NAMALWA (cell line): ENCODE measurements at places on chromosomes 4 and X.

- no peak for DNase-seq
Observed at GRCh38 chr4:181200076-181200475, 1043.1 kb upstream of the TENM3 start.

DNA sequence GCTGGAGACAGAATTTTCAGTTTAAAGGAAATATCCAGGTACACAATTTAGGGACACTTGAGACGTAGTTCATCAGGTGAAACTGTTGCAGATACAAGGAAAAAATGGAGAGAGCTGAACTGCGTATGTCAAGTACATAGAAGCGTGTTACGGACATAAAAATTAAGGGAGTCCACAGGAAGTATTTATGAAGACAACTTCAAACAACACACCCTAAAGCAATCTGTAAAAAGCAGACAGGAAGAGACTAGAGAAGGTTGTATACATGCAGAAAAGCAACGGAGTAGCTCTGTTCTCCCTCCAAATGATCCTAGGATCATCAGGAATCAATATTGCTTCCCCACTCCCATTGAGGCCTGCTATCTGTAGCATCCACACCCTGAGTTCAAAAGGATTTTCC is 5.8 kb downstream of the CASK start:
- no peak for DNase-seq

DNA sequence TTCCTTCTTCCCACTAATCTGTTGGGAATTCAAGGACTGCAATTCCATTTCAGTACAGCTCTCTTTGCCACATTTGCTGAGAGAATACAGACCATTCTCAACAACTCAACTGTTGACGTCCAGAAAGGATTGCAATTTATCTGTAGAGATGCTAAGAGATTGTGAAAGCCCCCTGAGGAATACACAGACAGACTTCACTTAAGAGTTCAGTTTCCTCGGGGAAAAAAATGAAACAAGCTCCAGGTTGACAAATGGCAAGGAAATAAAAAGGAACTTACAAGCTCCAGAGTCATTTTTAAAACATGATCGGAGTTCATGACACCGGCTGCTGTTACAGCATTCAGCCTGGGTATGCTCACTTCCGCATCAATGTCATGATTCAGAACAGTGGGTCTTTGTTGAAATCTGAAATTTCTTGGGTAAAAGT is 13.8 kb downstream of the TLR10 start:
- no peak for DNase-seq

- DNase-seq = no peak
Observed at GRCh38 chr4:41009411-41009810, 204.9 kb downstream of the APBB2 start.

- DNase-seq = no peak
Observed at GRCh38 chr4:48844843-48845242, 14.0 kb downstream of the OCIAD1 start.

DNA sequence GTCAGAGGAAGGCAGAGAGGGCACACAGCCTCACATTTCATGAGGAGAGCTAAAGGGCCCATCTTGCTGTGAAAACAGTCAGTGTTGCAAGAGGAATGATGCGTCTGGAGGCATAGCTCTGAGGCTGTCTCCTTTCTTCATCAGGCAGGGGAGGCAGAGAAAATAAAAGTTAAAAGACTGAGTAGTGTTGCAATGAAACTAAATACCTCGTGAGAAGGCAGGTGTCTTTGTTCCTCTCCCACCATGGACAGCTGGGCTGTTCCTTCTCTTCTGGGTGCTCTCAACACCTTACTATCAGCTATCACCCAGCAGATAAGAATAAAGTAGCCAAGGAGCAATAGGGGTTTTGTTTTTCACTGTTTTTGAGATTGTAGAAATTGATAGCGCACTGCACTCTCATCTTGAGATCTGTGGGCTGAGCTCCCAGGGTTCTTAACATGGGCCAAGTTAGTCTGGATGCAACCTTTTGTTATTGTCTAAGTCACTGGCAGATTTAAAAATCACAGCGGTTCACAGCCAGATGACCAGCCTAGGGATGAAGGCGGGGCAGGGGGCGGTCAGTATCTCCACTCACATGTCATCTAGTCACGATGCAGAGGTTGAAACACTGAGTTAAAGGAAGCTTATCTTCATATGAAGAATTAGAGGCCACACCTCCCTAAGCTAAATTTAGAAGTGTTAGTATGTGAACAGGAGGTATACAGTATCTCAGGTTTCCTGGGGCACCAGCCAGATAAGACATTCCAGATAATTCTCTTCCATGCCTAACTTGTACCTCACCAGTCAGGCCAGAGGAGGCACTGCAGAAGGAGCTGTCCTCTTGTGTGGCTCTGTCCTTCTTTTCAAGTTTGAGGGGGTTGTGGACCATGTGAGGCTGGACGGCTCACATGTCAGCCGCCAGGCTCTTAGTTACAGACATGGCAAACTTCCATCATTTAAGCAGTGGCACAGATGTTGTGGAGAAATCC is 36.9 kb downstream of the PARM1 start:
- no peak for DNase-seq

GRCh38 chr4:24742773-24743172 is 52.6 kb upstream of the SOD3 start:
- no peak for DNase-seq

- no peak for DNase-seq
Observed at GRCh38 chr4:146061610-146062334, 113.7 kb upstream of the LSM6 start.

GRCh38 chrX:124530803-124531202 is 184.4 kb downstream of the SH2D1A start:
- DNase-seq = no peak

DNA sequence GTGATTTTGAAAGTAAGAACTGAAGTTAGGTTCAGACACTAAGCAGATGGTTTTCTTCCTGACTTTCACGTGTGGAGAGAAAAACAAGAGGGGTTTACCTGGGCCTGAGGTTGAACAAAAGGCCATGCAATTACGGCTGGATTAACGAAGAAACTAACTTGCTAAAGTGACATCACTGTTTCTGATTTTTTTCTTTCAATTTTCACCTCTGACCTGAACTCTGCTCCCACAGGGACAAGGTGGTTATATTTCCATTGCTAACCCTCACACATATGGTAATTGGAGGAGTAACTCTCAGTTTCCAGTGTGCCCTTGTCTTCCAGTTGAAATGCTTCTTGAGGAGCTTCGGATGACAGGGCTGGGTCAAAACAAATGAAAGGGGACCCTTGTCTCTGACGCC is 38.0 kb downstream of the MSN start:
- no peak for DNase-seq

DNA sequence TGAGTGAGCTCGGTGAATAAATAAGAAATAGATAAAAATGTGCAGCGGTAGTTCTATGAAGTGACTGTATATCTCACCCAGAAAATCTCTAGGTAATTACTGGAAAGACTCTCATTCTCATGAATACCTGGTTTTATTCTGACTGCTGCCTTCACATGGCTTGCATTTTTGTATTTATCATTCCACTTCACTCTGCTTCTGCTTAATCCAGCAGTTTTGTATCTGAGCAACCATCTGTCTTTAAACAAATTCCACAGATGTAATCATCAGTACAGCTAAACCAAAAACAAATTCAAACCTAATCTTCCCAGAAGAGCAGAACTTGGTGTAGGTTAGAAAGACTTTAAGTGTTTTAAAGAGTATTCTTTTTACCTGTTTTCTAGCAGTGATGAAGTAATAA is 11.2 kb upstream of the ALB start:
- no peak for DNase-seq

DNA sequence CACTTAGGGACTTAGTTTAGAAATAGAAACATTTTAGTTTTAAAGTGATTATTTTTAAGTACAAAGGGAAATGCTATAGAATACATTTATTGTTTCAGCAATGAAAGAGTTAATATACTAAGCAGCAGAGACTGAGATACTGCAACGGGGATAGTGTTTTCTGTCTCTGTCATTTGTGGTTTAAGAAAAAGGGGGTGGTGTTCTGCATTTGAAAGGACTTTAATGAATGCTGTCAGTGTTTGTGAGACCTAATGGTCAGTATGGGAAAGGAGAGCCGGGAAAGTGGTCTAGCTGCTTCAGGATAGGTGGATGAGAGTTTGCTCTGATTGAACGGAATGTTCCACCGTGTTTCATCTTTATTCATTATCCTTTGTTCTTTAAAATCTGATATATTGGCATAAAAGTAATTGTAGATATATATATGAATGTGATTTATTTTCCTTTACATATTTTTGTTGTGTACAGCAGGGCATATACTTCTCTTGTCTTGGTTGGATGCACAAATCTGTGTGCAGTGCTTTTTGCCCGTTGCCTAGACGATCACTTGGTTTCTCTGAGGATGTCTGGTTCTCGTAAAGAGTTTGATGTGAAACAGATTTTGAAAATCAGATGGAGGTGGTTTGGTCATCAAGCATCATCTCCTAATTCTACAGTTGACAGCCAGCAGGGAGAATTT is at the start of gene KLHL5:
Gene KLHL5, plus strand, starts transcription at position 139 of the 676 bp plus-strand sequence. Its CDS starts 421 bp downstream, at position 560.
- no peak for DNase-seq

GRCh38 chr4:71729856-71730255 is 54.0 kb downstream of the GC start:
- DNase-seq = no peak

DNA sequence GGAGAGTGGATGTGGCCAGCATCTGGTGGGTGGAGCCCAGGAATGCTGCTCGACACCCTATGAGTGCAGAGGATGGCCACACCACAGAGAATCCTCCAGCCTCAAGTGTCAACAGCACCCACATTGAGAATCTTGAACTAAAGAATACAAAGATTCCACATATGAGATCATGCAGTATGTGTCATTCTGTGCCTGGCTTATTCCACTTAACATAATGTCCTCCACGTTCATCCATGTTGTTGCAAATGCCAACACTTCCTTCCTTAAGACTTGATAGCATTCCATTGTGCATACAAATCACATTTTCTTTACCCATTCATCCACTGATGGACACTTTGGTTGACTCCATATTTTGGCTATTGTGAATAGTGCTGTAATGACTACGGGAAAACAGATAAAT is 145.8 kb downstream of the PRKX start:
- no peak for DNase-seq

DNA sequence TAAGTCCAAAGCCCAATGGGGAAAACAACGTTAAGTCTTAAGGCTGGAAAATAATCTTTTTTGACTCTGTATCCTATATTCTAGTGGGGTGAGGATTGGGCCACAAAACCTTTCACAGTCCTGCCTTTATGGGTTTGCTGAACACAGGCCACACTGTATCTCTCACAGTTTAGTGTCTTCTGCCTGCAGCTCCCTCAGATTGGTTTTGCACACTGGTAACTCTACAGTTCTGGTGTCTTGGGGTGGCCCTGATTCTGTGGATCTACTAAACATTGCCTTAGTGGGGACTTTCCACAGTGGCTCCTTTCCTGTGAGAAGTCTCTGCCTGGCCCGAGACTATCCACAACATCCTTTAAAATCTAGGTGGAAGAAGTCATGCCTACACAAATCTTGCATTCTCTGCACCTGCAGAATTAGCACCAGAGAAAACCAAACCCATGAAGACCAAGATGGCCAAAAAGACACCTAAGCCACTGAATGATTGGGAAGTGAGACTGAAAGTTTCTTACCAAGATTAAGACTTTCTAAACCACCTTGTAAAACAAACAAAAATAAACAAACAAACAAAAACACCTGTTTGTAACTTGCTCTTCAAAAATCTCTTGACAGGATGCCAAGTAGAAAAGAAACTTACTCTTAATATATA is 150.4 kb upstream of the PCDH10 start:
- no peak for DNase-seq

- no peak for DNase-seq
Observed at GRCh38 chr4:108902769-108903168, 139.9 kb upstream of the ETNPPL start.

DNA sequence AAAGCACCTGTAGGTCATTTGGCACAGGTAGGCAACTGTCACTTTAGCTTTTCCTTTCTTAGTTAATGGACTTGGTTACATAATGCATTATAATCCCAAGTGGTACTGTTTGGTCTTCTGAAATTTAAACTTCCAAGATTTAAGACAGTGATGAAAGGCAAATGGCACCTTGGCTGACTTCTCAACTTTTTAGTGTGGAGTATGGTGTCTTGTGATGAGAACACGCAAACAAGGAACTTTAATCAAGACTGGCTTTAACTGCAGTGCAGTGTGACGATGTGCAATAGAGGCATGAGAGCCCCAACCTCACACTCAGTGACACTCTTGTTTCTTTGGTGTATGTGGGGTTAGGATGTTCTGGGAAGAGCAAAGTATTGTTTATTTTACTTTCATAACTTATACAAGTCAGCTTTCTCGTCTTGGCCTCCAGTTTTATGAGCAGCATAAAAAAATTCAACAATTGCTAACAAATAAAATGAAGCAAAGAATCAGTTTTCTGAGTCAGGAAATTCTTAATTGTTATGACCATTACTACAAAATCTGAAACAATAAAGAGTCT is 171.9 kb downstream of the MAD2L1 start:
- no peak for DNase-seq

- no peak for DNase-seq
Observed at GRCh38 chrX:124035657-124036056, 74.2 kb downstream of the STAG2 start.

- DNase-seq = peak; percentile 24
Observed at GRCh38 chr4:114558446-114559020, 40.1 kb upstream of the UGT8 start.

DNA sequence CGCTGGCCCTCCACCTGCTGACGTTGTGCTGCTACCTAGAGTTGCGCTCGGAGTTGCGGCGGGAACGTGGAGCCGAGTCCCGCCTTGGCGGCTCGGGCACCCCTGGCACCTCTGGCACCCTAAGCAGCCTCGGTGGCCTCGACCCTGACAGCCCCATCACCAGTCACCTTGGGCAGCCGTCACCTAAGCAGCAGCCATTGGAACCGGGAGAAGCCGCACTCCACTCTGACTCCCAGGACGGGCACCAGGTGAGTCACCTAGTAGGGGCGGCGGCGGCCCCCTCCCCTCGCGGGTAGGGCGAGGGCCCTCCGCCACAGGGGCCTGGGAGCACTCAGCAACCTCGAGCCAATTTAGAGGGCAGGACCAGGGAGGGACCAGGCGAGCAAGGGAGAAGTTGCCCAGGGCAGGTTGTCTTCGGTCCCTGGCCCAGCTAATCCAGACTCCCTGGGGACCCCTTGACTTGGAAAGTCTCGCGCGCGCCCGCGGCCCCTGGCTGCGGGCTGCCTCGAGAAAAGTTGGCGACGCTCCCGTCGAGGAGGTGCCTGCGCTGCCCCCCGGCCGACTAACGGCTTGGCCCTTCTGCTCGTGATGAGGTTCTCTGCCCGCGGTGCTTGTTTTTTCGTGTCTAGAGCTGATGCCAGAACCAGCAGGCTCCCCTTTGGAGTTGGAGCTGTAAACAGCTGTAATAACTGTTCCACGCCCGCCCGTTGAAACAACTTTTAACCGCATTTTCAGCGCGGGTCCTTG is 717 bp downstream of the EDA start:
- DNase-seq = no peak

DNA sequence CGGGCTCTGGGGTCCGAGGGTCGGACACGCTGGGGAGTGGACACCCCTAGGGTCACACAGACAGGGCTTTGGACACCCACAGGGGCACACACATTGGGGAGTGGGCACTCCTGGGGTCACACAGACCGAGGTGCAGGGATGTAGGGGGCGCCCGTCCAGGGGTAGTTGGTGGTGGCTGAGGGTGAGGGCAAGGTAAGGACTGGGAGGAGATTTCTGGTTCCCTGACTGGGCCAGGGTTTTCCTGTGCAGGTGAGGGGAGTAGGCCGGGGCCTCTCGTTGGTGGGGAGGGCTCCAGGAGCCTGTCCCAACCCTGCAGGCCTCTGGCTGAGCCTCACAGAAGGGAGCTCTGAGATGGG is 21.9 kb upstream of the WDR45 start:
- no peak for DNase-seq
